Midbrain (tissue), 1 donor: ENCODE measurements at places on chromosomes 5 and 9.

GRCh38 chr9:96022445-96023051 is 147.1 kb downstream of the ERCC6L2 start:
- DNase-seq: peak; percentile 24

DNA sequence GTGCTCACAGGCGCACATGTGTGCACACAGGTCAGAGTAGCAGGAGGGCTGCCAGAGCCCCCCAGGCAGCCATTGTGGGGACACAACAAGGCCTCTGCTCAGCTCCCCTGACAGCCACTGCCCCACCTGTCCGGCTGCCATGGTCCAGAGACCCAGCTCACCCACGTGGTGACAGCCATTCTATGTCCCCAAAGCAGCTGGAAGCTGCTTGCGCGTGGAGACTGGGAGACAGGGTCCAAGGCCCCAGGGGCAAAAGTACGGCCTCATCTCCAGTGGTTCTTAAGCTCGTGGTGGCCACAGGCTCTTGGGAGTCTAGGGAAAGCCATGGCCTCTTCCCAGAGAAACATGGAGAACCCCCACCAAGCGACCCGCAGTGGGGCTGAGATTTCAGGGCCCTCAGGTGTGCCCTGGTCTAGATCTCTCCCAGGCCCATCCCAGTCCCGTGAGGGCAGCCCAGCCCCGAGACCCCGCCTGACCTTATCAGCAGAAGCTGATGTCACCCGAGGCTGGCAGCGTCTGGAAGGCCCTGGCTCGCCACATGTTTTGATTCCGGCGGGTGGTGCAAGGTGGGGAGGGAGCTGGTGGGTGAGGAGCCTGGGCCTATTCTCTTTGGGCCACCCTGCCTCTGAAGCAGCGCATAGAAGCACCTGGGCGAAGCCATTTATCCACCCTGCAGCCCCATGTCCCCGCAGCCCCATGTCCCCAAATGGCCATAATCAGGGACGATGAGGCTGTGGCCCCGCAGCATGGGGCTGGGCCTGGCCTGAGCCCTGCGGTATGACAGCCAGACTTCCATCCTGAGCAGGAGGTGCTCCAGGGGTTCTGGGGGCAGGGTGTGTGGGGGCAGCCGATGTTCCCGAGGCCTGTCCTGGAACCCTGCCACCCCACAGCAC is 31.7 kb downstream of the GLT6D1 start:
- no peak for DNase-seq

GRCh38 chr9:90515510-90515909 is 127.1 kb downstream of the DIRAS2 start:
- DNase-seq: no peak

DNA sequence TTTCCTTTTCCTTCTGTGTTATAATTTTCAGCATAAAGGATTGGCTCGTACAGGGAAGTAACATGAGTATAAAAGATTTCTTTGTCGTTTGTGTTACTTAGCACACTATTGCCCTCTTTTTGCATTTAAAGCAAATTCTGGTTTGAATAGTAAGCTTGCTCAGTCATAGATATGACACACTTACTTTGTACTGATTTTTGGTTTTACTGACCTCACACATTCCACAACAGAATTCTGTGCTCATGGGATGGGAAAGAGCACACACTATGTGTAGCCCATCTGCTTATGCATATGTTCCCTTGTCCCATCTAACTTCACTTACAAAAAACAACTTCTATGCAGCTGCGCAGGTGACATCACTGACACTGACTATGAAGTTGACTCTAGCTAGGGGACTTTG is 111.9 kb upstream of the MTAP start:
- DNase-seq: no peak

DNA sequence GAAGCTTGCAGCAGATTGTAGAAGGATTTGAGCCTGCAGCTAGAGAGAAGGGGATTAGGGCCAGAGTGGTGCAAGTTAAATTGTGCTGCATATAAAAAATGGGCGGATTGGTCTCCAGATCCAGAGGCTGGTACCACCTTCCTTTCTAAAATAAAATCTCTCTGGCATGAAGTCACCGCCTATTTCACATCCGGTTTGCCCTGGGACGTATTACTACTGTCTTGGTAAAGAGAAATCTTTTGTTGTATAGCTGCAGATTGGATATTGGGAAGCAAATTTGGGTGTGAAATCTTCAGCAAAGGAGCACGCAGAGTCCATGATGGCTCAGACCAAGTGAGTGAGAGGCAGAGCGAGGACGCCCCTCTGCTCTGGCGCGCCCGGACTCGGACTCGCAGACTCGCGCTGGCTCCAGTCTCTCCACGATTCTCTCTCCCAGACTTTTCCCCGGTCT is at the start of gene GABRA1:
Gene GABRA1, plus strand, starts transcription at position 180 of the 451 bp plus-strand sequence. CDS start 2,691 bp downstream, outside the sequence.
- peak; percentile 62 for DNase-seq

DNA sequence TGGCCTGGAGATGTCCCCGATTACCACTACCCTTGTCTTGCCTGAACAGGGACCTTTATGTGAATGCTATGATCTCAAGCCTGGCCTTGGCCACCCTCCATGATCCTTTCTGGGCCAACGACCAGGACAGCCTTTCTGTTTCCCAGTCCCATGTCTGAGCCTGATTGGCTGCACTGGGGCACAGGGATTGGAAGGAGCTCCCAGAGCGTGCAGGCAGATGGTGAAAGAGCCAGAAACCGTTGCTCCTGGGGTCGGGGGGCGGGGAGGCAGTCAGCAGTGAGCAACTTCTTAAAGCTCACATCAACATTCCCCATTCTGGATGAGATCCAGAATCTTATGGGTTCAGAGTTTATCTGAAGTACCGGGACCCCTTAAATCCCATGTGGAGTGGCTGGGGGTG is 84.4 kb downstream of the INSYN2B start:
- DNase-seq: peak; percentile 86

GRCh38 chr5:132238169-132238744 is 10.6 kb upstream of the P4HA2 start:
- peak; percentile 66 for DNase-seq

GRCh38 chr5:42005561-42006153 is 80.6 kb downstream of the FBXO4 start:
- no peak for DNase-seq

DNA sequence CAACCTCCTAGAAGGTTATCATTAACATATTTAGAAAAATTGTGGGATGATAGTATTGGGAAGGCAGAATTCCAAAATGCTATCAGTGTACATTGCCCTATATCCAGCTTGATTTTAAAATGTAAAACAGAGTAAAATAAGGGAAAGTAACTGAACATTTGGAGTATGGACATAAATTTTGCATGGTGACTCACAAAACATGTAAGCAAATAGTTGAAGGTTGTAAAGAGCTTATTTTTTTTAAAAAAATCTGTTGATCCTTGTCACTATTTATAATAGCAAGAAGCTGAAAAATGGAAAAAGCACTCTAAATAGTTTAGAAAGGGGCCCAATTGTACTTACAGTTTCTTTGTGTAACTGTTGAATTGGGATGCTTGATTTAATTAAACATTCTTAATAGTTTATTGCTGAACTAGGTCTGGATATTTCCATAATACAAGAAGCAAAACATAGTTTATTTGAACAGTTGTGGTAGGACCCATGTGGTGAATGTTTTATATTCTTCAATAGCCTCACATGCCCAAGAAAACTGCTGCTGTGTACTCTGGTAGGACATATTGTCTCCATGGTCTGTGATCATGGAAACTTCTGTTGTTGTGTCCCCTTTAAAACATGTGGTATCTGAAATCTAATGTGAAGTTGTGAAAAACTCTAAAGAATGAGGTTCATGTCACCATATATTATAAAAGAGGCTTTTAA is 82.4 kb downstream of the NNT start:
- no peak for DNase-seq

GRCh38 chr9:137465000-137465719 is 6.0 kb upstream of the NSMF start:
- no peak for DNase-seq

DNA sequence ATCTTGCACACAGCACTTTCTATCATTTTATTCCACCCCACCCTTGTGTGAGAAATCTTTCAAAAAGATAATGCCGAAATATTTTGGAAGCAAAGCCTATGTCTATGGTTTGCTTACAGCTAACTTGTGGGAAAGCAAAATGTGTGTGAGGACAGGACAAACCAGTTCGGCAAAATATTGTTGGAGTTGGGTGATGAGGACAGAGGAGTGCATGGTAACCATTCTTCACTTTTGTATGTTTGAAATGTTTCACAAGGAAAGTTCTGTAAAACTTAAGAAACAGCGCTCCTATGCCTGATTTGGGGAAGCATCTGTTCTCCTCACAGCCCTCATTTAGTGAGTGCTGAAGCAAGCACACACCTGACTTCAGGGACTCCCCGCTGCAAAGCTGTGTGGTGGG is 62.0 kb upstream of the RNF130 start:
- DNase-seq: no peak

DNA sequence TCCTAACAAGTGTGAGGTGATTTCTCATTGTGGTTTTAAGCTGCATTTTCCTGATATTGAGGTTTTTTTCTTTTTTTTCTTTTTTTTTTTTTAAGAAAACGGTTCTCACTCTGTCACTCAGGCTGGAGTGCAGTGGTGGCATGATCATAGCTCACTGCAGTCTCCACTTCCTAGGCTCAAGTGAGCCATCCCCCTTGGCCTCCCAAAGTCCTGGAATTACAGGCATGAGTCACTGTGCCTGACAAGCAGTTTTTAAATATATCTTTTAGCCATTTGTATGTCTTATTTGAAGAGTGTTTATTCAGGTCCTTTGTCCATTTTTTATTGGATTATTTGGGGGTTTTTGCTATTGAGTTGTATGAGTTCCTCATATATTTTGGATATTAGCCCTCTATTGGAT is 53.8 kb downstream of the GCNT1 start:
- DNase-seq: no peak

GRCh38 chr9:137797206-137798120 is 80.1 kb upstream of the CACNA1B start:
- DNase-seq: no peak

- DNase-seq: no peak
Measured at GRCh38 chr9:109035684-109036423, 22.6 kb upstream of the CTNNAL1 start.

- DNase-seq: no peak
Measured at GRCh38 chr5:9362600-9362999, 183.3 kb downstream of the SEMA5A start.

DNA sequence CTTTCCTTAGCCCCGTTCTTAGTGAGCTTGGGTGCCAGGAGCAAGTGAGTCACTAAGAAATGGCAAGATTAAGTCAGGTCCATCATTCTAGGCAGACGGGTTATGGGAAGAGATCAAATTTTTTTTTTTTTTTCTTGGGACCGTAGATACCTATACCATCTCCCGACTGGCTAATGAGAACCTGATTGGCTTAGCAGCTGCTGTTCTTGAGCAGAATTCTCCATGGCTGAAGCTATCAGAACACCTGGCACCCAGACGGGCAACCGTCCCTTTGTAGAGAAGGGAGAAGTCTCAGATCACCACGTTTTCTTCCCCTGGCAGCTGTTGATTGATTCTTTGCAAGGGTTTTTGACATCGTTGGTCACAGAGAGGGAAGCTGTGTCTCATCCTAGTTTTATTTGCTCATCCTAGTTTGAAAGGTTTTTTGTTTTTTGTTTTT is 78.6 kb downstream of the AOPEP start:
- no peak for DNase-seq

DNA sequence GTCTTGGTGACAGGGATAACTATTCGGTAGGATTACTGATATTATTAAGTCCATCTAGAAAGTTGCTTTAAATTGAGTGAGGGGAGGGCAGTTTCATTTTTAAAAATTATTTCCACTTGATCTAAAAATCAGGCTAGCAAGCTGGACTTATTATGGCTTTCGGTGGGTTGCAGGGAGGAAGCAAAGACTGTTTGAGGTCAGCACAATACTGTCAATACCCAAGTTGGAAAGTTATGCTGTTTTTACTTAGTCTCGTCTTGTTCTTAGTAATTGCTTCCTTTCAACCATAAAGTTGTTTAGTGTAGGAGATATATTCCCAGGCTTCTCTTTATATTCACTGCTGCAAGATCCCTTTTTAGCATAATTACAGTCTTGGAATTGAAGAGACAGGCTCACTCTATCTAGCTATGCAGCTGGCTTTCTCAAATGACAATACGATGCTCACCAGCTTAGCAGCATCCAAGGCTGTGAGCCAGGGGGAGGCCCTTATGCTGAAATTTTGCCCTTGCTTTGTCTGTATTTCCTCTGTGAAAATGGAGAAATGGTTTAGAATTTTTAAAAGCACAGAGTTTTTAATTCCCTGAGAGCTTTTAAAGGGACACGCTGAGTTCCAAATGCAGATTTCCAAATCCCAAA is 68.2 kb upstream of the APC start:
- peak; percentile 37 for DNase-seq

DNA sequence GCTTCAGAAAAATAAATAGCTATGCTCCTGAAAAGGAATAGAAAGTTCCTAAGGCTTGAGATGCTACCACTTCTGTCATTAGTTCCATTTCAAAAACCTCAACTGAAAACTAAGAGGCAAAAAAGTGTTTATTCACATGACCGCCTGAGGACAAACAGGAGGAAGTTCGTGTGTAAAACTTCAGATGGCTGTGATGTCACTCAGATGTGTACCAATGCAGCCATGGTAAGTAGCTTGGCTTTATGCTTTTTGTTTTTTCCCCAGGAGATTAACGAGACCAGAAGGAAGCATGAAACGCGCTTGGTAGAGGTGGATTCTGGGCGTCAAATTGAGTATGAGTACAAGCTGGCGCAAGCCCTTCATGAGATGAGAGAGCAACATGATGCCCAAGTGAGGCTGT is 33.0 kb downstream of the LMNB1 start:
- no peak for DNase-seq

DNA sequence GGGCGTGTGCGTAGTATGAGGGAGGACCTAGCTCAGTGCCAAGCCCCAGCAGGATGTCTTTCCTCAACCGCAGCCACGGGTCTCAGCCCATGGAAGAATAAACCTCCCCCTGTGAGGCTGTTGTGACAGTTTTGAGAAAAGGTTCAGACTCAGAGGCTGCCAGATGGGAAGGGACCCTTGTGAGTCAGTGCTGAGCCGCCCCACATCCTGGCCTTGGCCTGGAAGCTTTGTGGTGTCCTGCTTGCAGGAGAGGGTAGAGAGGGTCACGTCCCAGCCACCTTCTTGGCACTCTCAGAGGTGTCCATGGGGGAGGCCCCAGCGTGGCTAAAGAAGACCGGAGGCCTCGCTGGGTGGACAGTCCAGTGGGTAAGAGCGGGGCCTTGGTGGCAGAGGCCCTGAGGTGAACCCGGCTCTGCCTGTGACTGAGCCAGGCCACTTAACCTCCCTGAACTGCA is 2.8 kb downstream of the GRHPR start:
- no peak for DNase-seq

DNA sequence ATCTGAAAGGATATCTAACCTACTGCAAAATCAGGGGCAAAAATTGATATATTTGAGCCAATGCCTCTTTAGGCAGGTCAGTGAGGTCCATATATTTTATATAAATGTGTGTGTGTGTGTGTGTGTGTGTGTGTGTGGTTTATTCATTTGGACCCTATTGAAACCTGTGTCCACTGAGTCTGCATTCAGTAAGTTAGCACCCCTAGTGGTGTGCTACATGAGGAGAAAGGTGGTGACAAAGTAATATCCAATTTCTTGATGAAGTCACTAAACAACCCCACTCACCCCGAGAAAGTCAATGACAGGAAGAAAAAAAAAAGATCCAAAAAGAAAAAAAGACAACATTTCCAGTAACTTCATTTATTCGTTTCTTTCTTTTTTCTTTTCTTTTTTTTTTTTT is 4.1 kb downstream of the FBXW11 start:
- no peak for DNase-seq
